ENCODE measurements at places on chromosomes 2 and 18.

DNA sequence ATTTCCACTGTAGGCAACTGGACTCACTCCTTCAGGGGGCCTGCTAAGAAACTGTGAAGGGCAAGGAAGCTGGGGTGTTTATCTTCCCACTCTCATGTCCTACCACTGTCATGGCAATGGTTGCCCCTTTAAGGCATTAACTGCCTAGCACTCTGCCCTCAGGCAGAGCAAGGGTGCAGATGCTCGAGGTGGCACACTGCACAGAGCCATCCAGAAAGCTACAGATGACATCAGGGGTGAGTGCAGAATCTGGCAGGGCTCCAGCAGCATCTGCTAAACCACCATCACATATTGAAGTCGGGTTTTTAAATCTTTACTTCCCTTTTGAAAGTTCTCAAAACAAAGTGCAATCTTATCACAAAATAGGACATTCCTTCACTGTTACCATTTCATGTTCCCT, 75.4 kb downstream of the RAPGEF4 start:
- no peak for DNase-seq

- no peak for DNase-seq
Observed at GRCh38 chr18:42080340-42080739, 125.3 kb downstream of the PIK3C3 start.

- DNase-seq, result no peak
Observed at GRCh38 chr2:21263622-21264021, 139.9 kb downstream of the TDRD15 start.

DNA sequence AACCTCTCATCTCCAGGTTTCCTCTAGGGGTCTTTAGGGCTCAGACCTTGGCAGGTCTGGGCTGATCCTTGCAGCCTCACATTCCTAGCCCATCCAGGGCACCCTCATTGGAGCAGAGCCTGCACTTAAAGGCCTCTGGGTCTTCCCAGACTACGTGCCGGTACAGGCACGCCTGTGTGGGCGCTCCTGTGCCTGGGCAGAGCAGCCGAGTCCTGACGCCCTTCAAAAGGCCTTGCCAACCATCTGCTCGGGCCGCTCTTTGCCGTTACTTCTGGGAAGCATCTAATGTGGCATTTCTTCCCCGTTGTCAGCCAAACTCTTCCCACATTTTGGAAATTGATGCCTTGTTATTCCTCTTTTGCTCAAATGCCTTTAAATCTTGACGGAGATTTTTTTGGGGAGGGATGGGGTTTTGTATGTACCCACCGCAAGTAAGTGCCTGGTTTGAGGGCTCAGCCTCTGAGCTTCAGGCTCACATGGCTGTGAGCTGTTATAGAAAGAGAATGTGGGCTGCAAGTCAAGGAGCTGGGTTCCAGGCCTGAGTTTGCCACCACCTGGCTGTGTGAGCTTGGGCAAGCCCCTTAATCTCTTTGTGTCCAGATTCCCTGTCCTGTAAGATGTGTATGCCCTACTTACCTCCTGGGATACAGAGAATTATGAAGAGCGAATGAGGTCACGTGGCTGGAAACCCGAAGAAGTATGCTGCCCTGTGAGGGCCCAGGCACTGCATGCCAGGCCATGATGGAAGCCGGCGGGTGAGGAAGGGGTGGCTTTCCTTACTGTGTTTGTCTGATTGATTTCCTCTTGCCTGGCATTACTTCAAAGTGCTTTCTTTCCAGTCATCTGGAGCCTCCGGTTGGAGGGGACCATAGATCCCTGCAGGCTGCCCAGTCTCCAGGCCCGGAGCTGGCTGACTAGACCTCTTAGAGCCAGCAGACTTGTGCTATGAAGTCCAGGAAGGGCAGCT, 20.6 kb downstream of the EHD3 start:
- no peak for DNase-seq

DNA sequence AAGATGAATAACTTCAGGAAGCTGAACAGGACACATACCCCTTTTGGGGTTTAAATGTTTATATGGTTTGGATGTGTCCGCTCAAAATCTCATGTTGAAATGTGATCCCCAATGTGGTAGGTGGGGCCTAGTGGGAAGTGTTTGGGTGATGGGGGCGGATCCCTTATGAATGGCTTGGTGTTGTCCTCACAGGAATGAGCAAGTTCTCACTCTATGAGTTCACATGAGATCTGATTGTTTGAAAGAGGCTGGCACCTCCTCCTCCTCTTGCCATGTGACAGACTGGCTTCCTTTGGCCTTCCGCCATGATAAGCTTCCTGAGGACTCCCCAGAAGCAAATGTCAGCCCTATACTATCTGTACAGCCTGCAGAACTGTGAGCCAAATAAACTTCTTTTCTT, 88.6 kb upstream of the ZNF532 start:
- no peak for DNase-seq
